Stimulated activated CD4-positive, alpha-beta T cell treated with anti-CD3 and anti-CD28 coated beads, Interleukin-4, amount 100 ng/mL, for 48 hours (primary cell): ENCODE measurements at places on chromosomes 7 and 10.

- no peak for DNase-seq
Observed at GRCh38 chr10:14742382-14742781, 32.3 kb downstream of the FAM107B start.

DNA sequence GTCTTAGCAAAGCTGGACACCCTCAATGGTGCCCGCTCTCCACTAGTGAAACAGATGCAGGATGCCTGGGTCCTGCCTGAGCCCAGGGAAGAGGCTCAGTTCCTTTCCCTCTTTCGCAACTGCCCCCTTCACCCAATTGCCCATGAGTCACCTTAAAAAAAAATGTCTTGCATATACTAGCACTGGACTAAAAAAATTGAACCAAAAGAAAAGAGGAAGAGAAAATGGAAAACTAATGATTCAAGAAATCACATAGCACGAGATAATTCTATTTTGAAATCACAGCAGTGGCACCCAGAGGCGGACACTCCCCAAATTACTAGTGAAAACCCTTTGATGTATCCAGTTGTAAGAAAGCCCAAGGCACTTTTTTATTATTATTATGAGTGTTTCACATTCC lies 972.5 kb downstream of the LRMDA start:
- DNase-seq: no peak

- DNase-seq: no peak
Observed at GRCh38 chr7:116518961-116519360, 5.9 kb upstream of the CAV1 start.

DNA sequence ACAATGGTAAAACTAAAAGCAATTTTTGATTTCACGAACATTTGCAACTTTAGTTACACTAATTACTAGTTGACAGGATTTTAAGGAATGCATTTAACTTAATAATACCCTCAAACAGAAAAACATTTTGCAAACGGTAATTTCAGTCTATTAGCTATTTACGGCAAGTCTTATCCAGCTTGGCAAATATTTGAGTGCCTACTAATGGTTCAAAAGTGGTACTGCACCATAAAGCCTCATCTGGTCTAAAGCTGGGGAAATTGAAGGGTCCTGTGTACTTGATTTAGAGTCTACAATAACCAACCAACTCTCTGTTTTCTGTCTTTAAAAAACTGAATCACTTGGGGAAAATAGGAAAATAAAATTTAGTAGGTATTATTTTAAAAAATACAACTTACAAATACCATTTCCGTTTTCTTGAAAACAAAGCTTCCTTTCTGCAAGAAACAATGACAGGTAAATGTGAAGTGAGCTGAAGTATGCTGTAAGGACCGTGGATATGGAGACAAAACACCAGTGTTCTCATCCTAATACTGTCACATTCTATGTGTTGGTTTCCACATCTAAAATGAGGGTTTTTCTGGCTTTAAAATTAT lies 142.3 kb downstream of the VPS50 start:
- DNase-seq: no peak

GRCh38 chr7:43443381-43443780 lies 139.5 kb upstream of the STK17A start:
- DNase-seq: no peak

- DNase-seq: peak; percentile 58
Observed at GRCh38 chr7:151876899-151877777, at the start of gene PRKAG2. TSS of gene PRKAG2 (minus strand) at chr7:151877115. CDS start at chr7:151876620, 495 bp downstream.

- DNase-seq: no peak
Observed at GRCh38 chr7:107945332-107945731, 54.3 kb downstream of the DLD start.

DNA sequence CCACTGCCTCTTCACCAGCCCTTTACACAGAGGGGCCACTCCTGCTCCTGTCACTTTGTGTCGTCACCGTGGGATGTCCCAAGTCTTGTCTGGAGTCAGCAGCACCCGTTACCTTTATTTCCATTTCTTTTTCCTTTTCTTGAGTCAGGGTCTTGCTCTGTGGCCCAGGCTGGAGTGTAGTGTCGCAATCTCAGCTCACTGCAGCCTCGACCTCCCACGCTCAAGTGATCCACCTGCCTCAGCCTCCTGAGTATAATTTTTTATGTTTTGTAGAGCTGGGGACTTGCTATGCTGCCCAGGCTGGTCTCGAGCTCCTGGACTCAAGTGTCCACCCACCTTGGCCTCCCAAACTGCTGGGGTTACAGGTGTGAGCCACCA lies 28.6 kb upstream of the ADGRA1 start:
- no peak for DNase-seq

GRCh38 chr10:128115356-128115755 lies 10.9 kb downstream of the MKI67 start:
- DNase-seq: no peak

DNA sequence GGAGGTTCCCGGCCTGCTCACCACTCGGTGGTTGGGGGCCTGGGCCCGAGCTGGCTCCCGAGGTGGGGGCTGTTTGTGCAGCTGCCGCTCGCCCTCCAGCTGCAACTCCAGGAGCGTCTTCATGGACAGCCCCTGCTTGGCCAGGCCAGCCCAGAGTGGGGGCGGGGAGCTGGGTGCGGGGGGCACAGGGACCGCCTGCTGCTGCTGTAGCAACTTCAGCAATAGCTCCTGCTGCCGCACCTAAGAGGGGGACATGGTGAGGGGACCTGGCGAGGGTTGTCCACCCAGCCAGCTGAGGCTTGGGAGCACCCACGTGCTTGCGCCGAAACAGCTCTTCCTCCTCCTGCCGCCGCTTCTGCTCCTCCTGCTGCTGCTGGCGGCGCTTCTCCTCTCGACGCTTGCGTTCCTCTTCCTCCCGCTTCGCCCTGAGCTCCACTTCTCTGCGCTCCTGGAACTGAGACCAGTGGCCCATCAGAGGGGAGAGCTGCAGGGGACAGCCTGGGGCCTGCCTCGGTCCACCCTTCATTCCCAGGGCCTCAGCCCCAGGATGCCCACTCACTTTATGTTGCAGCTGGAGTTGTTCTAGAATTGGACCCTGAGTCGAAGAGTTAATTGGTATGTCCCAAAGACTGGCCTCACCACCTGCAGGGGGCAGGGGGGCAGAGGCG lies 9.6 kb downstream of the GNB2 start:
- no peak for DNase-seq
